ENCODE measurements at places on chromosomes 4 and X. TPM values are rescaled to one million over a fixed set of nuclear protein-coding genes. Genes with fewer than 3 reads are reported as not detected.

DNA sequence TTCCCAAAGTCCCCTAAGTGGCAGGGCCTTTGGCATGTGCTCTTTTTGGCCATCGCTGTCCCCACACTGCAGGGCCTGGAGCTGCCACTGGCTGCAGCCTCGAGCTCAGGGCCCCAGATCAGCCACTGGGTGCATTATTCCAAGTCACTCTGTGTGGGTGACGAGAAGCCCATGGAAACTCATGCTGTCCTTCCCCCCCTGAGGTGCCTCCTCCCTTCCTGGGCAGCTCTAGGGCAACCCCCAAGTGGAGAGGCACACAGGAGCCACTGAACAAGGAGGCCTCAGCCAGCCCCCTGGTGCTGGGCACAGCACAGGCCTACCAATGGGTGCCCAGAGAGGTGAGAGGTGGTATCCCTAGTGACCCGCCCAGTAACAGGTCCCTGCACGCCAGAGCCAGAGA, 84.5 kb downstream of the PPP2R2C start:
- no peak for DNase-seq

- DNase-seq: no peak
Measured at GRCh38 chr4:76060506-76060905, 14.0 kb upstream of the ART3 start.

DNA sequence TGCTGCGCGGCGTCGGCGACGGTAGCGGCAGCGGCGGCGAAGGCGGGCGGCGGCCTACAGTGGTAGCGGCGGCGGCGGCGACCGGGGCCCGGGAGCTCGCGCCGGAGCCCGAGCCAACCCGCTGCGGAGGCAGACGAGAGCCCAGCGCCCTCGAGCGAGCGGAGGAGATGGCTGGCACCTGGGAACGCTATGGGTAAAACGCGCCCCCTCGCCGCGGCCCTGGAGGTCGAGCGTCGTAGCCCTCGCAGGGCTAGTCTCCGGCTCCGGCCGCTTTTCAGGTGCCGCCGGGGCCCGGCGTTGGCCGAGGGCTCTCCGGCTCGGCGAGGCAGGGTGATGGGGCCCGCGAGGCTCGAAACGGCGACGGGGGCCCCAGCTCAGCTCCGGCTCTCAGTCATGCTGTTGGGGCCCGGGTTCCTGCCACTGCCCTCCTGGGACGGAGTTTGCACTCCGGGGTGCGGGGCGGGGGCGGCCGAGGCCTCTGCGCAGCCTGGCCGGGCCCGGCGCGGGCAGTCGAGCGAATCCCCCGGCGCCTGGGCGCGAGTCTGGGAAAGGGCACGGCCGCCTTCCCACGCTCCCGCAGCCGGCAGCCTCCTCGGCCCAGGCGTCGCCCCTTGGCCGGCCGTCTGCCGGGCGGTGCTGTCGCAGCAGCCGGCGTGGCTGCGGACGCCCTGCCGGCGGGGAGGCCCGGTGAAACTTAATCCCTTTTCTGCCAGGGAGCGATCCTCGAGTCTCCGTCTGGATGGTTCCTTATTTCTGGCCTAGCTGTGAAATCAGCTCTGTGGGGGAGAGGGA, 768 bp downstream of the MID2 start:
- no peak for DNase-seq

DNA sequence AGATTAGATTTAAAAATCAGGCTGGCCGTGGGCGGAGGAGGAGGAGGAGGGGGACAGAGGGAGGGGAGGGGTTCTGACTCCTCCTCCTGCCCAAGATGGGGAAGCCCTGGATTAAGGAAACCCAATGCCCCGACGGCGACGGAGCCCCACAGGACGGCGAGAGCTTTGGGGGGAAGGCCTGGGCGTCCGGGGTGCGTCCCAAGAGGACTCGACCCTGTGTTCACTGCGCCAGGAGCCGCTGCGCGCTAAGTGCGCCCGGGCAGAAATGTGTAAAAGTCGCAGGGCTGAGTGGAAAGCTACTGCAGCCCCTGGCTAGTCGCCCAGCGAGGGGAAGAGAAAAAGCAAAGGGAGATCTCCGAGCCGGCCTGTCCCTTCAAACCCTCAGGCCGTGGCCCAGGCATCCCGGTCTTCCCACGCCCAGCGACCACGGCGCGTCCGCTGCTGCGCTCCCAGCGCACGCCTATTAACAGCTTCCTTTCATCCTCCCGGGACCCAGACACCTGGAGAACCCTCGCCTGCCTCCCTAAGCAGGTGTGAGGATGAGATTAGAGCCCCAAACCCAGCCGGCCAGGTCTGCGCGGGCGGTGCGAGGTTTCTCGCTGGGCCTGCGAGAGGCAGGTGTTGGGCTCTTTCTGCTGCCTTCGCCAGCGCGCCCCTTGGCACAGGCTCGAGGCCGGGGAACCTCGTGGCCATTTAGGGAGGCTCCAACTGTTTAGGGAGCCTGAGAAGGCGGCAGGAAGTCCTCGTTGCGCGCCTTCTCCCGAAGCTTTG, 1.4 kb upstream of the RPS6KA3 start:
- no peak for DNase-seq

DNA sequence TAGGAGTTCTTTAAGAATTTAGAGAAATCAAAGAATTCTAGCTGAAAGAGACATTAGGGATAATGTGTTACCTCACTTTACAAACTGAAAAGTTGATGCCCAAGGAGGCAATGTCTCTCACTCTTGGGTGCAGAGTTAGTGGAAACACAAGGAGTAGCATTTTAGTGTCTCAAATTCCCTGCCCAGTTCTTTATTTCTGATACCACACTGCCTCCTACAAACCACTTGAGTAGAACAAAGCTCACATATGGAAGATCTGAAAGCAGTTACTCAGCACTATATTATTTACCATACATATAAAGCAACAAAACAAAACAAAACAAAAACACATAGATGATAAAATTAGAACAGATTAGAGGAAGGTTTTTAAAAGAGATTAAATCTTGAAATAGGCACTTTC, 124.2 kb downstream of the REELD1 start:
- no peak for DNase-seq

GRCh38 chr4:112147697-112148096, 2.4 kb downstream of the FAM241A start:
- no peak for DNase-seq

DNA sequence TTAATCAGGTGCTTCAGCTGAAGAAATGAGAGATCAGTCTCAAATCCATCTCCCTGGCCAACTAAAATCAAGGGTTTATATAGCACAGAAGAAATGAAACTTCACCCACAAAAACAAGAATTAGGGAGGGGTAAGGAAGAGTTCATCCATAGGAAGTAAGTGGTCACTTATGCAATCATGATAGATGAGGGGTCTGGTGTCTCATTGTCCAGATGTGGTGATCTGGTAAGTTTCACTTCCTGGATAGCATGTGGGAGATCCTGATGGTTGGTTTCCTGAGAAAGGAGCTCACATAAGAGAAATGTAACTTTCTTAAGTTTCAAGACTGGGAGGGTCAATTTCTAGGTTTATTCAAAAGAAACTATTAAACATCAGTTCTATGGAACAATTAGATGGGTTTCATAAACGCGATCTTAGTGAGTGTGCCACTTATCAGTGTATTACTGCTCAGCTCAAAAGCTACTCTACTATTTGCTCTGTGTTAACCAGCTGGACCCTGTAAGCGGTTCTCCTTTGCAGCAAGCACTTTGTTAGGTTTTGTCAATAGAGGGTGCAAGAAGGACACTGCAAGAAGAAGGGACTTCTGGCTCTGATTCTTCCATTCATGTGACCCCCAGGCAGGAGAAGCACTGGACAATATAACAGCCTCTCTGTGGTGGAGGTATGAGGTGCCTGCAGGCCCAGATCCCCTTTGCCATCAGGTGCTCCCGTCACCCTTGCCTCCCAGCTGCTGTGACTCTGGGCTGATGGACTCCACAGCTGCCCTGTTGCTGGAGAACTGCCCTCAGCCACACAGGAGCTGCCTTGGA, 35.4 kb upstream of the HPSE start:
- DNase-seq: no peak

DNA sequence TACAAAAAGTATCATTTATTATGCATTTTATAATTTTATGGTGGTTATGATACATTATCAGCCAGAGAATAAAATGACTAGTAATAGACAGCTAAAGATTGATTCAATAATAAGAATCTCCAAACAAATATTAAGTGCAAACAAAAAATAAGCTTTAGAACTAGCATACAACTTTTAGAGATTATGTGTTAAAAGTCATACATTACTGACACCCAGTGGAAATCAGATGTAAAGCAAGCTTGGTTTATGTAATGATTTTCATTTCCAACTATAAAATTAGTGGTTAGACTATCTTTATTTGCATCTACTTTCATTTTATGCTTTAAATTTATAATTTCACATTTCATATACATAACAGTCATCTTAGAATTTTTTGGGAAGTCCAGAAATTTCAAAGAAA, 57.7 kb downstream of the IL13RA2 start:
- no peak for DNase-seq

- no peak for DNase-seq
Measured at GRCh38 chrX:19496711-19497110, 18.6 kb downstream of the MAP3K15 start.

- DNase-seq: no peak
Measured at GRCh38 chr4:101693842-101694398, 96.6 kb upstream of the BANK1 start.

DNA sequence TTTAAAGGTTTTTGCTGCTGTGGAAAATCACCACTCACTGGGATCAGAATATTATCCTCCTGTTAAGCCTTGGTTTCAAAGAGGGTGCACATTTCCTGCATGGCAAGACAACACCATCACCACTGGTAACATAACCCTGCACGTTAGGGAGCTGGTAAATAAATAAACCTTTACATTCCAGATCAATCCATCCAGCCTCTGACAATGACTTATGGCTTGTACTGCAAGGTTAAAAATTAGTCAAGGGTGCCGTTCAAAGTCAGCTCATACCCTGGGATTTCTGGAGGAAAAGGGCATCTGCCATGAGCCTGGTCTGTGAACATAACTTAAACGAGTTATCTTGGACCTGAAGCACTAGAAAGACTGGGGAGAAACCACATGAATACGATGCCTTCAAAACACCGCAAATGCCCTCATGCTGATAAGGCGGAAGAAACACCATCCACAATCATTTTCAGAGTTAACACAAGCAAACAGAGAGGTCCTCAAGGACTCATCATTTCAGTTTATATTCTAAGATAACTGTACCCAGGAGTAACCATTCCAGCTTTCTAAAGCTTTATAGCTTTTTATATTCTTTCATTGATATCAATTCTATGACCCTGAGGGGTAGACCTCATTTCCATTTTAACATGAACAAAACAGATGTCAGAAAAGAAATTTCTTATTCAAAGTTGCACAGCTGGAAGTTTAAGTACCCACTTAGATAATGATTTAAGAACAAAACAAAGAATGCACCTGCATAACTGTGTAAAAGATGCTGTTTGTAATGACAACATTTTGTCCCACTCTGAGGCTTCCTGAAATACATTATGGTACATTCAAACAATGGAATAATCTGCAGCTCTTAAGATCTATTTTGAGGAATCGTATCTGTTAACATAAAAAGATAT, 103.1 kb downstream of the NPNT start:
- DNase-seq: no peak

DNA sequence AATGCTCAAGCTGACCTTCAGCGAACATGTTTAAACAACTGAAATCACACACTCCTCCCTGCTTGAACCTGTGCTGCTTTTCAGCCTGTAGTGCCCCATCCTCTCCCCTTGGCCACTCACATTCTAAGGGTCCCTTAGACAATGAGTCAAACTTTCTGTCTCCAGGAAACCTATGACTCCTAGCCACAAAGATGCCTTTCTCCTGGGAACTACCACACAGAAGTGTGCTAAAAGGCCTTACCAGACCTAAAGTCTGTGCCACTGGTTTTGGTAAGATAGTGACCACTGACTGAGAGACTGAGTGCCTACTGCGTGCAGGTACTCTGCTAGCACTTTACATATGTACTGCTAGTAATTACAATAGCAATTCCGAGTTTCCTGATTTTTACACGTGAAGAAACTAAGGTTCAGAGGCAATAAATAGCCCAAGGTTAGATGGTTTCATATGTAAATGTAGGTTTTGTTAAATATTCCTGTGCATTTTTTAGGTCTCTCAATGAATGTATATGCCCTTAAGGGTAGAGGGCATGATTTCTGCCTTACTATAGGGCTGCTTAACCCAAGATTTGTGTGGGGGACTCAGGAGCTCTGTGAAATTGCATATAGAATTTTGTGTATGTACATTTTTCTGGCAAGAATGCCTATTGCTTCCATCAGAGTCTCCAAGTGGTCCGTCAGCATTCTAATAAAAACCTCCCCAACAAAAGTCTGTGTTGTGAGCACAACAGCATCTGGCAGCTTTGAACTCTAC, 71.1 kb downstream of the NSG1 start:
- no peak for DNase-seq

DNA sequence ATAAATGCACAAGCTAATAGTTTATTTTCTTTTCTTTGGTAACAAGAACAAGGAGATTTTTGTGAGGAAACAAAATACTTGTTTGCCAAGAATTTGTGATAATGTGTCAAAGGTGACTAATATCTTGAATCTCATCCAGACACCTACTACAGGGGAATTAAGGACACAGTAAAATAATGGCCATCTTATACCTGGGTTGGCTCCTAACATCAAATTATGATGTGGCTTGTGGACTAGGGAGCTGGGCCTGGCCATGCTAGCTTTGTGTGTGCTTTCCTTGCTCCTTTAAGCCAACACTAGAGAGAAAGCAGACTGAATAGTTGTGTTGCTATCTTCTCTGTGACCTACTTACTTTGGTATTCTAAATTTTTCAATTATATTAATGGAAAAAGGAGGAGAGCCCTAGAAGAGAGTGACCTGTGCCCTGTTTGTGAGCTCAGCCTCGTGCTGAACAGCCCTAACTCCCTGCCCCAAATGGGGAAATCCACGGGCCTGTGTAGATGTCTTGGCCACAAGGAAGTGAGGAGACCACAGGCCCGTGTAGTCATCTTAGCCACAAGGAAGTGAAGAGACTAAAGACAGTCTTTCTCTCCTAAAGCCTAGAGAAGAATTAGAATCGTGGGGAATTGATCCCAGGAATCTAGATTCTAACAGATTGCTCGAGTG, 23.3 kb downstream of the ARHGAP24 start:
- no peak for DNase-seq

DNA sequence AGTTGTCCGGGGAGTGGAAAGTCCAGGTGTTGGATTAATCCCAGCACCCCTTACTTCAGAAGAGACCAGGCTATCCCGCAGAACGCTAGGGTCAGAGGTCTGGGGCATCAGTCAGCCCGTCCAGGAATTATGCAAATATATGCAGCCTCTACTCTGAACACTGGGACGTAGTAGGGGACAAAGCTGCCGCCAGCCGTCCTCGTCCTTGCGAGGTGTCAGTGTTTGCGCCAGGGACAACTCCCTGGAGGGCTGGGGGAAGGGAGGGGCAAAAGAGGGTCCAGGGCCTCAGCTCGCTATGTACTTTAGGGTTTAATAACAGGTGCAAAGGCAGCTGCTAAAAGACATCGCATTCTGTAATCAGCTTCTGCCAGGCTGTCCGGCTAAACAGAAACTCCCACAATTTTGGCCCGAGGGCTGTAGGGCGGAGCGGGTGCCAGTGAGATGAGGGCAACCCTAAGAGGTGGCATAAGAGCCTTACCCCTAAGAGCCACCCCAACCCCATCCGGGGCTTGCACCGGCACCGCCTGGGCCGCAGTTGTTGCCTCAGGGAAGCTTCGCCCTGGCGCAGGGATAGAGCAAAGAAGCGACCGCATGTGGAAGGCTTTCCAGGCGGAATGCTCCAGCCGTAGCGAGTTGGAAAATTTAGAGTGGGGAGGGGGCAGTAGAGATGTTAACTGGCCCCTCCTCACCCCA, 8.4 kb downstream of the HAND2 start:
- no peak for DNase-seq

SLC38A5 gene
- 12.8 TPM for total RNA-seq

TMEM47 gene
- 54.1 TPM for total RNA-seq

OPN1MW gene
- total RNA-seq: not detected

TEX13C gene
- not detected for total RNA-seq

NAT8L gene
- total RNA-seq: 0.16 TPM

TBC1D1 gene
- total RNA-seq: 115 TPM

Measured in urinary bladder (tissue), 4 donors.